ENCODE measurements at places on chromosomes 11 and 22. TPM values are rescaled to one million over a fixed set of nuclear protein-coding genes. Genes with fewer than 3 reads are reported as not detected.

Gene CAT
- total RNA-seq: 27.0 TPM

Gene OR4A16
- not detected for total RNA-seq

Gene KCNA4
- 1.4 TPM for total RNA-seq

Gene LRRC75B
- total RNA-seq: 6.0 TPM

Gene PTPRCAP
- total RNA-seq: 0.45 TPM

Gene ACRV1
- not detected for total RNA-seq

Gene CDC45
- 22.9 TPM for total RNA-seq

Gene OR6T1
- total RNA-seq: not detected

Gene OR56A1
- not detected for total RNA-seq

Gene TRIM6
- 5.3 TPM for total RNA-seq

Gene ST13
- 514 TPM for total RNA-seq

Gene OR2AG1
- not detected for total RNA-seq

Gene NRXN2
- total RNA-seq: 3.4 TPM

Gene CNTN5
- total RNA-seq: 0.90 TPM

Gene CELSR1
- total RNA-seq: 4.3 TPM

Gene SMTNL1
- total RNA-seq: not detected

Gene CBLIF
- total RNA-seq: not detected

Gene PTPMT1
- total RNA-seq: 44.1 TPM

Gene RTN4RL2
- 0.90 TPM for total RNA-seq

Gene BTG4
- not detected for total RNA-seq

Gene TEX12
- total RNA-seq: 0.36 TPM

Gene DSCAML1
- total RNA-seq: not detected

Gene CRACR2B
- 1.3 TPM for total RNA-seq

Gene CEP126
- 3.9 TPM for total RNA-seq

Gene SLC37A4
- total RNA-seq: 13.4 TPM

Gene MFRP
- total RNA-seq: 0.08 TPM

Gene ABTB2
- total RNA-seq: 1.7 TPM

Measured in fibroblast of the aortic adventitia (primary cell).